GM03348 (cell line): ENCODE measurements at places on chromosomes 1 and 21.

DNA sequence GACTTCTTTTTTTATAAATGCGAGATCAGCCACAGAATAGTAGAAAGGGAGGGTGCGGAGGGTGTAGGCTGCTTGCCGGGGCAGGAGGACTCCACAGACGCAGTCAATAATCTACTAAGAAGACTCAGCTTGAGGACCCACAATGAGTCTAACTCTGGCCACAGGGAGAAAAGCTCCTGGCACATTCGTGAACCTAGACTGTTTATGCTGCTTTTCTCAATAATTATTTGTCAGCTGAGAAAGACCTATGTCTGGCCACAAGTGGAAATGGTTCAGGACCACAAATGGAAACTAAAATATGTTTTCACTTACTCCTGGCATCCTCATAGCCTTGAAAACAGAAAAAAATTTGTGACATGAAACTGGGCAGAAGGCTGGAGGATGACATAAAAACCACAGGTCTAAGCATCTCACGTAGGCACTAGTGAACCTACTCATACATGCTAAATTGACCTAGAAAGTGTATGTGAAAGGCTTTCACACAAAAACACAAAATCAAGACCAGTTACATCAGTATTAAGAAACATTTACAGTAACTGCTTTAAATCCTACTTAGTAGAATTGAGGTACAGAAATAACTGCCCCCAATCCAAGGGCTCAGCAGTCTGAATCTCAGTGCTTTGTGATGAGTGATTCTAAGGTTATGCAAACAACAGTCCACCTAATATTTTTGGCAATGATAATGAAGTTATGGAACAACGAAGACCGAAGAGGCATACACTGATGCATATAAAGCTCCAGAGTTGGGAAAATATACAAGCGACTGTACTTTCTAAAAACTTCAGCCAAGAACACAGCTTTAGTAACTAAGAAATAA, 159.5 kb downstream of the SLC45A1 start:
- peak; percentile 58 for DNase-seq

- no peak for DNase-seq
Measured at GRCh38 chr1:16110456-16110855, 37.0 kb upstream of the FAM131C start.

GRCh38 chr1:45009296-45009865, 1.7 kb downstream of the HECTD3 start:
- no peak for DNase-seq

GRCh38 chr1:53047737-53048736, 14.0 kb upstream of the PODN start:
- DNase-seq = peak; percentile 28

- DNase-seq = no peak
Measured at GRCh38 chr1:165069829-165070228, 286.7 kb downstream of the LMX1A start.

DNA sequence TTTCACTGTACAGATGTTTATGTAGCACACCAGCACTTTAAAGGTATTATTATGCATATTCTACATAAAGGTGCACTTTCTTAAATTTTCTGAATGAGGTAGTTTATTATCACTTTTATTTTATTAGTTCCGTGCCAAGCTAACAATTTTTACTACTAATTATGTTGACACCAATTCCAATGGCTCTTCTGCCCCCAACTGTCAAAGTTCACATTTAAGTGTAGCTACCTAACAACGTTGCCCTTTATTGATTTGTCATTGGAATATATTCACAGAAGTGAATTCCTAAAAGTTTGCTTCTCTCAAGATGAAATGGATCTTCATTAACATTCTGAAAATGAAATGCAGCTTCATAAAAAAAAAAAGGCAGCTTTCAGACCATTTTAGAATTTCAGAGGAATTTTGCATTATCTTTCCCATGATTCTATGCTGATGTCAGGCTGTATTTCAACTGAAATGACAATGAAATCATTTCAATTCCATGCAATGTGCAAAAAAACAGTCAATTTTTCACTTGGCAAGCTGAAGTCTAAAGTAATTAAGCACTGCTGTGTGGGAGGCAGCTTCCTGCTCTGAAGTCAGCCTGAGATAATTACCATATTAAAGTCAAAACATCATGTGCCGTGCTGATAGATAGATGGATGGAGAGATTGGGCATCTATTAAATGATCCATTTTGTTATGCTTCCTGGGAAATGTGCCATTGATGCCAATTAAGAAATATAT, 229.2 kb downstream of the TTLL7 start:
- no peak for DNase-seq
